ENCODE measurements at places on chromosomes 3 and 15. TPM values are rescaled to one million over a fixed set of nuclear protein-coding genes. Genes with fewer than 3 reads are reported as not detected.

Gene SPATA12
- 0.33 TPM for total RNA-seq

Gene C3orf22
- total RNA-seq = not detected

Gene ACSBG1
- total RNA-seq = not detected

Gene COL8A1
- total RNA-seq = 860 TPM

Gene IMP3
- total RNA-seq = 64.3 TPM

Gene MYRIP
- 17.2 TPM for total RNA-seq

Gene TEX55
- total RNA-seq = not detected

Gene LYZL4
- not detected for total RNA-seq

Gene PRR20G
- total RNA-seq = not detected

Gene FILIP1L
- 30.1 TPM for total RNA-seq

Gene SLC9C1
- 0.33 TPM for total RNA-seq

Gene PCOLCE2
- not detected for total RNA-seq

Gene RNF123
- total RNA-seq = 35.9 TPM

Gene LOXL1
- total RNA-seq = 3.0 TPM

Gene FSD2
- total RNA-seq = not detected

Gene REC114
- total RNA-seq = not detected

Gene PLCH1
- 0.33 TPM for total RNA-seq

Gene TRIP4
- 13.4 TPM for total RNA-seq

Gene LRTM1
- not detected for total RNA-seq
